Forelimb muscle (tissue), 1 donor: ENCODE measurements at places on chromosomes 6 and 20.
A peak's percentile ranks its signal among the peaks of the same experiment; 100 is the strongest.

GRCh38 chr6:53320964-53321363 is 27.8 kb downstream of the ELOVL5 start:
- DNase-seq = no peak

DNA sequence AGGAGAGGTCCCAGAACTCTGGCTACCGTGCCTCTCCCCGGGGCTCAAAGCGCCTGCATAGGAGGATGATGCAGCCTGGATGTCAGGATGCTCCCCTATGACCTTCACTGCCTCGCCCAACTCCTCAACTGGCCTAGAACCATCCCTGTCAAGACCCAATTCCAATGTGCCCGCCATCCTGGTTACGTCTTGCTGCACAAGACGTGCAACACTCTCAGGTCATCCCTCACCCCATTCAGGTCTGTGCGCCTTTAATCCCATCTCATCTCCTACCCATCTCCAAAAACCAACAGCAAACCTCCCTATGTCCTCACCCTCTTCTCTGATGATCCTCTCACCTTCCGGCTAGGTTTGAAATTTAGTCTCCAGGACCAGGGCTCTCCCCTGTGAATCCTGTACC is 3.5 kb downstream of the SFT2D1 start:
- no peak for DNase-seq

GRCh38 chr6:75493400-75494064 is at the start of gene FILIP1:
Gene FILIP1 (minus strand): TSS chr6:75493800. CDS start chr6:75414972, 78,828 bp downstream.
- peak; percentile 86 for DNase-seq

GRCh38 chr6:112191509-112192020 is 62.8 kb downstream of the LAMA4 start:
- no peak for DNase-seq

DNA sequence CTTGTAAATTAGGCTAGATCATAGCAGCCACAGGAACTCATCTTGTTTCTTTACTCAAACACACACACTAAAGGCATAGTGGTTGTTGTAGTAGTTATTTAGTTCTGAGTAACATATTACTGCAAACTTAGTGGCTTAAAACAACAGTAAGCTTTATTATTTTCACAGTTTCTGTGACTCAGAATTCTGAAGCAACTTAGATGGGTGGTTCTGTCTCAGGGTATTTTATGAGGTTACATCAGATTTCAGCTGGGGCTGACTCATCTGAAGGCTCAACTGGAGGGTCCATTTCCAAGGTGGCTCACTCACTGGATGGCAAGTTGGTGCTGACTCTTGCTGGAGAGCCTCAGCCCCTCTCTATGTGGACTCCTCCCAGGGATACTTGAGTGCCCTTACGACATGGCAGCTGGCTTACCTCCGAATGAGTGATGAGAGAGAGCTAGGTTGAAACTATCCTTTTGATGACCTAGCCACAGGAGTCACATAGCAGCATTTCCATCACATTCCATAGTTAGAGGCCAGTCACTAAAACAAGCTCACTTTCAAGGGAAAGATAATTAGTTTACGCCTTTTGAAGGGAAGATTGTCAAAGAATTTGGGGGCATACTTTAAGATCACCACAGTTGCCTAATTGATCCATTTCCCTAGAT is 136.5 kb upstream of the PRND start:
- no peak for DNase-seq

- DNase-seq = no peak
These were observed 88.2 kb downstream of the HIVEP2 start for GRCh38 chr6:142856624-142857232.

- no peak for DNase-seq
These were observed 6.0 kb downstream of the TREM1 start for GRCh38 chr6:41280381-41281057.

DNA sequence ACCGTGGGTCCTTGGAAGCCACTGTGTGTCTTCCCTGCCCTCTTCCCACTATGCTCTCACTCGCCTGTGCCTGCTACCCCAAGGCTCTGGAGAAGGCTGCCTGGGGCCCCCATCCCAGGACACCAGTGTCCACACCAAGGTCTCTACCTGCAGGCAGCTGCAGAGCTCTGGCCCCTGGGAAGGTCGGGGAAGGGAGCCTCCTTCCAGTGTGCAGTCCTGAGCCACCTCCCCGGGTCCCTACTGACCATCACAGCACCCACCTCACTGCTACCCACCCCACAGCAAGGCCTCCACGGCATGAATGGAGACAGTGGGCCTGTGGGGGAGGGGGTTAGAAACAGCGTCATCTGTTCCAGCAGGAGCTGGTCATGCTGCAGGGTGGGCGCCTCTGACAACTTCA is 35.6 kb downstream of the RBM38 start:
- no peak for DNase-seq

GRCh38 chr6:128284128-128284527 is 236.3 kb downstream of the PTPRK start:
- DNase-seq = no peak

GRCh38 chr6:54910431-54910884 is 63.9 kb downstream of the FAM83B start:
- DNase-seq = no peak

GRCh38 chr6:96460052-96460700 is 61.4 kb upstream of the UFL1 start:
- no peak for DNase-seq

DNA sequence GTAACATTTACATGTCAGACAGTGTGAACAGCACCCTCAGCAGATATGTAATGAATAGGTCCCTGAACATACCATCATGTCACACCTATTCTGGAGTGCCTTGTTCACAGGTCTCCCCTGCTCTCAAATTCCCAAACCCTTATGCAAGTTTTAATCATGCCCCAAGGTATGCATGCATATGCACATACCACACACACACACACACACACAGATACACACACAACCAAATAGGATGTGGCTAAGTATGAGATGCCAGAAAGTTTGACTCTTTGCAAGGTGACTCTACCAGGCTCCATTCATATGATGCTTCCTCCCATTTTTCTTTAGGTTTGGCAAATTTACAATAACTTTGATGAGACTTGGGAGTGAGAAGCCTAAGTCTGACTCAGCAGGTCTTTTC is 243.8 kb upstream of the IRAK1BP1 start:
- no peak for DNase-seq

DNA sequence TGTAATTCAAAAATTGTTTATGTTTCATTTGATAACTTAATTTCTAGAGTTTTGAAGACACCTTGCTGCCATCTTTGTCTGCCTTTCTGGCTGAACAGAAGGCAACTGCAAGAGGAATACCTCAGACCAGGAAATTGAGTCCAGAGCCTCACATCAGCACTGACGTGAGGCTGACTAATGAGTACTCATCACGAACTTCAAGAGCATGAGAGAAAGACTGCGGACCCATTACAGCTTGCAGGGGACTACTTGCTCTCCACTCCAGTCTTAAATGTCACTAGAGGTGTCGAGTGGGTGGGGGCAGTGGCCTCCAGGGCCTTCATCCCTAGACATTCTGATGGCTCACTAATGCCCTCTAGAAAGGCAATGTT is 109.5 kb upstream of the SSTR4 start:
- DNase-seq = no peak

- no peak for DNase-seq
These were observed 234.4 kb upstream of the MCHR2 start for GRCh38 chr6:100228437-100228833.

DNA sequence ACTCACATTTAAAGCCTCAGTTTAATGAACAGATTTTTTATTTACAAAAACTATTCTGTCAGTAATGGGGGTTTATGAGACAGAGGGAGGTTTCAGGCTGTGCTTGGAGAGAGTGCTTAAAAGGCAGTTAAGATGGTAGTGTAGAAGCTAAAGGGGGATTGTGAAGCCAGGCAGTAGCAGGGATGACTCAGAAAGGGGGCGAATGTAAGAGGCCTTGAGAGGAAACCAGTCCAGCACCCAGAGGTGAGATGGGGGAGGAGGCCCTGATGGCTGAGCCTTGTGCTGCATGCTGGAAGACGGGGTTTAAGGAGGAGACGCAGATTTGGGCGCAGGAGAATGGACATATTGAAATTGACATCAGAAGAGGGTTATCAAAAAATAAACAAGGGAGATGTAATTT is 6.6 kb upstream of the SERPINB9 start:
- DNase-seq = no peak

GRCh38 chr6:35094183-35094582 is 47.0 kb downstream of the TCP11 start:
- no peak for DNase-seq

- DNase-seq = no peak
These were observed 982.0 kb upstream of the EPHA7 start for GRCh38 chr6:94401311-94401710.

- DNase-seq = no peak
These were observed 260.4 kb downstream of the PTPRK start for GRCh38 chr6:128259730-128260685.

GRCh38 chr6:120894077-120894476 is 440.2 kb downstream of the TBC1D32 start:
- DNase-seq = no peak

DNA sequence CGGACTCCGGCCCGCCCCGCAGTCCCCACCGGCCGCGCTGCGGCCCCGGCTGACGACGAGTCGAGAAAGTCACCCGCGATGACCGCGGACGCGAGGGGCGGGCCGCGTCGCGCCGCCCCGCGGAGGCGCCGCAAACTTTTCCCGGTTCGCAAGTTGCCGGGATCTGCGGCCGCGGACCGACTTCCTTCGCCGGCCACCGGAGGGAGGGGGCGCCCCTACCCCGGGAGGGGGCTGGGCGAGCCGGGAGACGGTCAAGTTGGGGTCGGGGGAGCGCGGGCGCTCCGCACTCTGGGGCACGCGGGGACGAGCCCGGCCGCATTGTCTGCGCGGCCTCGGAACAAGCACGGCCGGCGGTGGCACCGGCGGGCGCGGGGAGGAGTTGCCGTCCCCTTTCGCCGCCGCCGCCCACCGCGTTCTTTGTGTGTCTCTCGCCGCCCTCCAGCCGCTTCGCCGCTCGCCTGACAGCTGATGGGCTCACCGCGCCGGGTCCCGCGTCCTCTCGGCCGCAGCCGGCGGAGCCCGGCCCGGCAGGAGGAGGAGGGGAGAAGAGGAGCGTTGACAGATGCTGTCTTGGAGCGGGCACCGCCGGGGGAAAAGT is 131.6 kb downstream of the OGFRL1 start:
- peak; percentile 13 for DNase-seq

GRCh38 chr6:14811775-14812428 is 434.0 kb upstream of the JARID2 start:
- DNase-seq = no peak

- peak; percentile 89 for DNase-seq
These were observed 3.0 kb downstream of the LAMA4 start for GRCh38 chr6:112251171-112251875.

DNA sequence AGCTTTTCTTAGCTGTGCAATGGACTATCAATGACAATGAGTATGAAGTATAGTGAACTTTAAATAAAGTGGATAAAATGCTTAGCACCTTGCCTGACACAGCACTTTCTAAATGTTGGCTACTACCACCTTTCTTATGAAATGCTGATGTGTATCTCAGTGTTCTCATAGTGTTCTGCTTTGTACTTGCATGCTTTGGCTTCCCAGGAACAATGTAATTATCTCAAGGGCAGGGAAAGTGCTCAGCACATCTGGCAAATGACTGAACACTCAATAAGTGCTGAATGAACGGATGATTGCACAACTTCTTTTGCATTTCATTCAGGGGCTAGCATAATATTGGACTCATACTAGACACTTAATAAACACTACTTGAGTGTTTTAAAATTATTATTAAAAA is 28.2 kb upstream of the NOX3 start:
- DNase-seq = no peak

DNA sequence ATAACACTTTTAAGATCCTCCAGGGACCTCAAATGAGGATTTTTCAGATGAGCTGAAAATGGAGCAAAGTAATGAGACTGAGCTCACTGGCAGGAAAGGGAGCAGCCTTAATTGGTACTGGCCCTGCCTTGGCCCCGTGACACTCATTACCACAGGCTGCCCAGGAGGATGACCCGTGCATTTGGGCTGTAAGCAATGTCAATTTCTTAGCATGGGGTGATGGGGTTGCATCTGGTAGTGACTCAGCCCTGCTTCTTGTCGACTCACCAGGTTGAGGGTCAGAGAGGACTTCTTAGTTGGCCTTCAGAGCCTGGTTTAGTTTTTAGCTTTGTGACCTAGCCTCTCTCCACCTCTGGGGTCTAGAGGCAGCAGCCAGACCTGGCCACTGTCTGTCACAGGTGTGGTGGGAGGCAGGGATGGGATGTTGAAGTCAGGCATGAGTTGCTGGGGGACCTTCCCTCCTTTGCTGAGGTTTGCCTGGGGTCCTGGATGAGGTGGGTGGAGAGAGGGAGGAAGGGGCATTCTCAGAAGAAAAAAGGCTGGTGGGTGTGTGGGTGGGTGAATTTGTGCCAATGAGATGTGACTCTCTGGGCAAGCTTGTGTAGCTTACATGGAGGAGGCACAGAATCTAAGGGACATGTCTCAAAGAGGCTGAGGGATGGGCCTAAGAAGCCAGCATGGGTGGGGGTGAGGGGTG is 25.9 kb upstream of the EPB41L1 start:
- no peak for DNase-seq

GRCh38 chr20:47351643-47352331 is 4.7 kb downstream of the ZMYND8 start:
- no peak for DNase-seq

DNA sequence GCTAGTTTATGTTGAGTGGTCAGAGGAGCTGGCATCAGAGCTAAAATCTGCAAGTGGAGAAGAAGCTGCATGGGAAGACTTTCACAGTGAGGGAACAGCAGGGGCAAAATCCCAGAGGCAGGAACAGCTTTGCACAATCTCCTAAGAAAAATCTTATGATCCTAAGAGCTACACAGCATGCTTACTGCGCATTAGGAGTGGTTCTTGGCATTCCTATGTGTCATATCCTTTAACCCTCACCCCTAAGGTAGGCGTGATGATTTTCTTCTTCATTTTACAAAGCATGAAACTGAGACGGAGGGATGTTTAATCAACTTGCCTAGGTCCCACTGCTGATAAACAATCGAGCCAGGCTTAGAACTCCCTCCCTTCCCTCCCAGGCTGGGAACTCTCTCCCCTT is 313.6 kb upstream of the SULF2 start:
- DNase-seq = no peak

GRCh38 chr6:108598305-108598863 is 37.7 kb downstream of the FOXO3 start:
- no peak for DNase-seq

- no peak for DNase-seq
These were observed 399.8 kb upstream of the MAN1A1 start for GRCh38 chr6:119749335-119749734.

DNA sequence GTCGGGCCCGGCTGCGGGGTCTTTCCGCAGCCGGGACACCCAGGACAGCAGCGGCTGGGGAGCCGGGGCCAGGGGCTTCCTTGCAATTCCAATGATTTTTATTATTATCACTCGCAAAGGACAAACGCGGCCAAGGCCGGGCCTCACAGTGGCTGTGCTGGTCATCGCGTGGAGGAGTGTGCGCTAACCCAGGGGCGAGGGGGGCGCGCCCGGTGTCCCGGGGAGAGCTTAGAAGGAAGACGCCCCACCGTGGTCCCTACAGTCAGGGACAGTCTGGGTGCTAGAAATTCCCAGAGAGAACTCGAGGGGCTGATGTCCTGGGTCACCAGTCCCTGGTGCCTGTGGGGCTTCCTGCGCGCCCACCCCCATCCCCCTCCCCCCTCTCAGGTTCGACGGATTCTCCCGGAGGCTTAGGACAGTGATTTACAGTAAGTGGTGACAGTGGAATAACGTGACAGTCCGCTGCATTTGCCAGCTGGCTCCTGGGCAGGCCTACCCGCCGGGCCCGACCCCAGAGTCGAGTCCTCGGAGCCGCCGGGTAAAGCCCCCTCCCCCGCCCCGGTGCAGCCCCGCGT is 9.5 kb downstream of the FOXC1 start:
- no peak for DNase-seq
